ENCODE measurements at places on chromosomes 6 and 20.

DNA sequence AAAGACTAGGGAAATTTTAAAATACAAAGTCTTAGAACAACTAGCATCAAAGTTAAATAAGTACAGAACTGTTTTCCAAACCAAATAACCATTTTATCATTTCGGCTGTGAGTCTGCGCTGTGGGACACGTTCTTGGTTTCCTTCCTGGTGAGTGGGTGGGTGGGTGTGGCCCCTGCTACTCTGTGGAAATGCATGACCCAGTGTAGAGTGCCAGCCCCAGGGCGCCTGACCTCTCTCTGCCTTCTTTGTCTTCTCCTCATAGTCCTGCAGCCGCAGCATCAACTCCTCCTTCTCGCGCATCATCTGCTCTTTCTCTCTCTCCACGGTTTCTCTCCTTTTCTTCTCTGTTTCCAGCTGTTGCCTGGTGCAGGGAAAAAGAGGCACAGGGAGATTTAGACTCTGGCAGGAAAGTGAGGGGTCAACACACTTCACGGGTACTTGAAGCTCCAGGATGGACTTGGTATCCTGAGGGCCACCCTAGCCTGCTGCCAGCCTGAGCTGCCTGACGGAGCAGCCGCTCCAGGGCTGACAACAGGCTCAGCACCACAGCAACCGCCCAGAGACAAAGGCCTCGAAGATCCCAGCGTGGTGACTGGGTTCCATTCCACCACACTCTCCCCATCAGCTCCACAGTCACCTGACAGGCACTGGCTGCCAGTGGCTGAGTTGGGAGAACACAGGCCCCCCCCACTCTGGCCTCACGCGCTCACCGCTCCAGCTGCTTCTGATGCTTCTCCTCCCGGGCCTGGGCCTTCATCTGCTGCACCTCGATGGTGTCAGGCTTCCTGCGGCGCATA is 48.4 kb downstream of the EZR start:
- DNase-seq: no peak

DNA sequence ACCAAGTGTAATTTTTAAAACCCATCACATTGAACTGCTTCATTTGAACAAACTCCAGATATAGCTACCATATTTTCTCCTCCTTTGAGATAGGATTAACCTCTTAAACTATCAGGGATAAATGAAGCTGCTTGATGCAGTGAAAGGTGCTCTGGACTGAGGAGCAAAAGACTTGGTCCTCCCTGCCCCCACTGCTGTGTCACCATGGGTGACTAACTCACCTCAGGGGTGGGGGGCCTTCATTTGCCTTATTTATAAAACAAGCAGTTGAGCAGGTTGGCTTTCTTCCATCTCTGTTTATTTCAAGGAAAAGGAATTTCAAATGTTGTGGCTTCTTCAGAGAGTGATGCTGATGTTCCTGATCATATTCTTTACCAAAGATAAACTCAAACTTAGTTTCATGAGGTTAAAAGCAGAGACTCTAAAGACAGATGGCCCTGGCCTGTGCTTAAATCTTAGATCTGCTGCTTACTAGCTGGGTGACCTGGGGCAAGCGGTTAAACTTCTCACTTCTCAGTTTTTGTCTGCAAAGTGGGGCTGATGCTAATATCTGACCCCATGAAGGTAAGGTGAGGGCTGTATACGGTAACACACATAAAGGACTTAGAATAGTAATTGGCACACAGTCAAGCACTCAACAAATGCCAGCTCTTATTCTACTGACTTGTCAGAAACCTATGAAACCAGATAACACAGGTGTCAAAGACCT is 50.5 kb downstream of the FHL5 start:
- no peak for DNase-seq

DNA sequence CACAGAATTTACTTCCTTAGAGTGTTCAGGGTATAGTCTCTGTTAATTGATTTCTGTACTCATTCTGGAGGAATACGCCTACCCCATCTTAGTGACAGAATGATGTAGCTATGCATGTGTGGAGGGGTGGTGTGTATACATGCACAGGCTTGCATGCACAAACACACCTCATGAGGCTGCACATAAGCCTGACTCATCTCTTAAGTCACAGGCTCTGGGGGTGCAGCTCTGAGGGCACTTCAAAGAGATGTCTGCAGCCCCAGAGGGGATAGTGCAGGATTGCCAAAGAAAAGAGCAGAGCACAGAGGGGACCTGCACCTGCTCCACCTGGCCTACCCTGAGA is 24.6 kb downstream of the TBX18 start:
- no peak for DNase-seq

GRCh38 chr6:141388666-141389065 is 744.1 kb upstream of the GJE1 start:
- DNase-seq: no peak

DNA sequence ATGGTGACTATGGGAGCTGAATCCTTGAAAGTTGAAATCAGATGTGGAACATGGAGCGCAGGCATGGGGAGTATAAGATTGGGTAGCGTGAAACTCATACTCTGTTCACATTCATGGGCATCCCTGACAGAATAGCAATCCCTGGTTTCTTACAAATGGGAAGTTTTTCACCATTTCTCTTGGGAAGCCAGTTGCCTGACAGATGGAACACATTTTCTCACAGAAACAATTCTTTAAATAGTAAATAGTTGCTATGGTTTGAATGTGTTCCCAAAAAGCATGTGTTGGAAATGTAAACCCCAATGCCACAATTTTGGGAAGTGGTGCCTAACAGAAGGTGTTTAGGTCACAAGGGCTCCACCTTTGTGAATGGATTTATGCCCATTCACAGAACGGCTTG is 262.8 kb upstream of the HS3ST5 start:
- DNase-seq: no peak

- DNase-seq: peak; percentile 55
Measured at GRCh38 chr6:157527471-157527907, 146.5 kb downstream of the ZDHHC14 start.

GRCh38 chr6:162109480-162110050 is 618.0 kb downstream of the PRKN start:
- no peak for DNase-seq

DNA sequence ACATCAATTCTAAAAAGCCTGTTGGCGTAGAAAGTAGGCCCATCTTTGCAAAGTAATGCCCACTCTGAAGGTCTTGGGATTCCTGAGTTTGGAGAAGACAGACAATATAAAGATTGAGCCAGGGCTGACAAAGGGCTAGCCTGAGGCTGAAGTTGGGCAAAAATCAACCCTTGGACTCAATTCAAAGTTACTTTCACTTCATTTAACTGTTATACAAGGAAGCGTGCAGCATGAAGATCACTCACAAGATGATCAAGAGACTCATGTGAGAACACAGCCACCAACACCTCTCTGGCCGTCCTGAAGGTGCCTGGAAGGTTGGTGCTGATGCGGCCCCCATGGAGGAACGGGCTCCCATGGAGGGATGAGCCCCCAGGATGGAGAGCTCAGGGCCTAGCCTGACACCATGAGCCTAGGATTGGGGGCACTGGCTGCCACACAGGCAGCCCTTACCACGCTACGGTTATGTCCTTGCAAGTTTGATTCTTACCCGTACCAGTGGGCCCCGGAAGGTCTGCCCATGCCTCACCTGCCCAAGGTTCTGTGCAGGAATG is 26.6 kb downstream of the FOXC1 start:
- DNase-seq: no peak

- DNase-seq: no peak
Measured at GRCh38 chr20:24998121-24998520, 5.6 kb upstream of the APMAP start.

DNA sequence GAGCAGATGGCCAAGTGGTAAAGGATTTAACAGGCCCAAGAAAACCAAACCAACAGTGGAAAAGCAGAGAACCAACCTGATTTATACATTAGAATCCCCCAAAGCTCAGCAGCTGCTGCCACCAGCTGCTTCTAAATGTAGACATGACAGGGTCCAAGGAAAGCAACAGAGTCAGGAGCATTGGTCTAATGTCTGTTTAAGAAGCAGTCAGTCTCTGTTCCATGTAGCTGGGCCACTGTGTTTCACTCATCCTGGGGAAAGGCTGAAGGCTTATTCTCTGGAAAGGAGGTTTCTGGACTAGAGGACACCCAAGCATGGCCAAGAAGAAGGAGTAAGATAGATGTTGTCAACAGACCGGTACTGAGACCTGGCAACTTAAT is 75.4 kb downstream of the TMEM244 start:
- DNase-seq: no peak

DNA sequence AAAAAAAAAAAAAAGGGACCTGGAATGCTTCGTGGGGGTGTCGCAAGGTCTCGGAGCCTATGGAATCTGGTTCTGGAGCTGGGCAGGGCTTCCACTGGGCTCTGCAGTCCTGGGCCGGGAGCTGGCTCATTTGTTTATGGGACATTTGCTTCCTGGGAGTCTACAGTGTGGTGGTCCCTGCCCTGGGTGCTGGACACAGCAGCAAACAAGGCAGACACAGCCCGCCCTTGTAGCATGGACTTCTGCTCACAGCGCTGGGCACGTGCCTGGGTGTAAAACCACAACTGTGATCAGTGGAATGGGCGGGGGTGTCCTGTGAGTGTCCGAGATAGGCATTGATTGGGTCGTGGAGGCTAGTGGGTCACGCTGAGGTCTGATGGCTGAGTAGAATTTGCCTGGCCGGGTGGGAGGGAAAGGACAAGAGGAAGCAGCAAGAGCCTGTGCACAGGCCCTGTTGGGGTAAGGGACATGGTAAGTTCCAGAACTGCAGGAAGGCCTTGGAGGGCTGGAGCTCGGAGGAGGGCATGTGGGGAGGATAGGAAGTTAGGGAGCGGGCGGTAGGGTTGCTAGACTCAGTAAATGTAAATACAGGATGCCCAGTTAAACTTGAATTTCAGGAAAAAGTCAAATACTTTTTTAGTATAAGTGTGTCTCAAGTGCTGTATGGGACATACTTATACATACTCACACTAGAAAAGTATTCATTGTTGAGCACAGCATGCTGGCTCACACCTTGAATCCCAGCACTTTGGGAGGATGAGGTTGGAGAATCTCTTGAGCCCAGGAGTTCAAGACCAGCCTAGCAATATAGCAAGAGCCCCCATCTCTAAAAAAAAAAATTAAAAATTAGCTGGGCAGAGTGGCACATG is 61.3 kb upstream of the PMEPA1 start:
- no peak for DNase-seq

GRCh38 chr20:39298121-39298520 is 336.0 kb downstream of the DHX35 start:
- no peak for DNase-seq

DNA sequence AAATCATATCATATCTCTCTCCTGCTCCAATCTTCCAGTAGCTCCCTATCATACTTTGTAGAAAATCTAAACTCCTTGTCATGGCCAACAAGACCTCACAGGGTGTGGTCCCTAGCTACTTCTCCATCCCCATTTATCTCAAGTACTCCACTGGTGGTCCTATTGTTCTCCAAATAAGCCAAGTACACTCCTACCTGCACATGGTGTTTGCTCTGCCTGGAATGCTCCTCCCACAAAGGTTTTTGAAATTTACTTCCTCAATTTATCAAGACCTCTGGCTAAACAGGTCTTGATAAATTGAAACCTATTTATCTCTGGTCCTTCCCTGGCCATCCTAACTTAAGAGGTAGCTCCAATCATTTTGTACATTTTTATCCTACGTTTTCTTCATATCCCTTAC is 12.1 kb downstream of the TMX4 start:
- DNase-seq: no peak

DNA sequence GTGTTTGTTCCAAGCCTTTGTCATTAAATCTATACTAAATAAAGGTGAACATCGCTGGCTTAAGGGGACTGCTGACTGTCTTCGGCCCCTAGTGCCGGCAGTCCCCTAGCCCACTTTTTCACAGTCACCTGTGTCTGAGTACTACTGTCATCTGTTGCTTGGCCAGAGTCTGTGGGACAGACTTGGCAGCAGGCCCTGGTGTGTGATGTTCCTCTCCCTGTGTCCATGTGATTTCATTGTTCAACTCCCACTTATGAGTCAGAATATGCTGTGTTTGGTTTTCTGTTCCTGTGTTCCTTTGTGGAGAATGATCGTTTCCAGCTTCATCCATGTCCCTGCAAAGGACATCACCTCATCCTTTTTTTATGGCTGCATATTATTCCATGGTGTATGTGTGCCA is 133.4 kb downstream of the HAO1 start:
- DNase-seq: no peak

DNA sequence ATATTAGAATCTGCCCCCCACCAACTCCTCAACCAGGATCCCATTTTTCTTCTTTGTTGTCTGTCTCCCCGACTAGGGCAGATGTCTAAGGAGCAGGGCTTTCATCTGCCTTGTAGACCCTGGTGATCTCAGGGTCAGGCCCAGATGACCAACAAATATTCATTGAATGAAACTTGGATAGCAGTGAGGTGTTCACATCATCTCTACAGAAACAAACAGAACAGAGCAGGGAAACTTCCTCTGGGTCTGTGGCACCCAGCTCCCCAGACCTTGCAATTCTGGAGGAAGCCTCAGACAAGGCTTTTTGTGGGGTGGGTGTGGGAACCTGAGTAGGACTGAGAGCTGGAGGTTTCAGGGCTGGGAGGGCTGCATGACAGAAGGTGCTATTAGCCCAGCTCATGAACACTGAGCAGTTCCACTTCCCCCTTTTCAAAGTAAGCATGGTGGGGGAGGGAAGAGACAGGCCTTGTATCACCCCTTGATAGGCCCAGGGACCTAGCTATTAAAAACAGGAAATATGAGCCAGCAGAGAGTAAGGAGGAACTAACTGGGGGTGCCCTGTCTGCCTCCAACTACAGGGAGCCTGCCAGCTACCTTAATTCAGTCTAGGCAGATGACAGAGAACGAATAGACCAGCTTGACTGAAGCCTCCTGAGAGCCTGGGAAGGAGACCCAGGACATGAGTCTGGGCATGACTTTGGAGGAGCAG is 37.3 kb upstream of the TOP1 start:
- no peak for DNase-seq

DNA sequence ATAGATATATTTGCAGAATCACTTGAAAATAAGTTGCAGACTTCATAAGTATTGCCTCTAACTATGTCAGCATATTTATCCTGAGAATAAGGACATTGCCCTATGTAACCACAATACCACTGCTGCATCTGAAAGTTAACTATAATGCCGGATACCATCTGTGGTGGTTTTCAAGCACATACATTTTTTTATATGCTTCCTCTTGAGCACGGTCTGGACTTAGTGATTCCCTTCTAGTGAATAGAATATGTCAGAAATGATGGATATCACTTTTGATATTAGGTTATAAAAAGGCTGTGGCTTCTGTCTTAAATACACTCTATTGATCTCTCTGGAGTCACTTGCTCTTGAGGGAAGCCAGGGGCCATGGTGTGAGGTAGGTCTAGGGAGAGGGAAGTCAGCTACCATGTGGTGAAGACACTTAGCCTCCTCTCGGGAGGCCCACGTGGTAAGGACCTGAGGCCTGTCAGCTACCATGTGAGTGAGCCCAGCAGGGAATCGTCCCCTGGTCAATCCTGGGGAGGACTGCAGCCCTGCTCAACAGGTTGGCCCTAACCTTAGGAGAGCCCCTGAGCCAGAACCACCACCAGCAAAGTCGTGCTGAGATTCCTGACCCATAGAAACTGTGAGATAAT is 57.5 kb downstream of the CCDC170 start:
- DNase-seq: peak; percentile 27
